Stimulated activated CD4-positive, alpha-beta T cell treated with anti-CD3 and anti-CD28 coated beads, Interleukin-2, amount 100 ng/mL, for 24 hours (primary cell): ENCODE measurements at places on chromosomes 11 and 22.

DNA sequence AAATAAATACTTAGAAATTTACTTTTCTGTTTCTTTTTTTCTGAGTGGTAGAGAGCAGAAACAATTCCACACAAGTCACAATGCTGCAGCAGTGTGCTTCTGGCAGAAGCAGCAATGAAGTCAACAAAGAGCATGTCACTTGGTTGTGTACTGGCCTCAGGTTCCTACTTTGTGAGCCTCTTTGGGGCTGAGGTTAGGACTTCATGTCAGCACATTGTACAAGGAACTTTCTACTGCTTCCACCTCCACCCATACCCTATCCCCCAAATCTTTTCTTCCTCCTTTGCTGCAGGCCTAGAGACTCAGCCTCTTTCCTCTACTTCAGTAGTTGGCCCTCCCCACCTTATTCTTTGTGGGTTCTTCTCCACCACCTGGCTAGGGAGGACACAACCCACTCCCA is 252.7 kb upstream of the PITPNB start:
- DNase-seq = no peak

GRCh38 chr11:71330349-71330748 is 78.0 kb upstream of the SHANK2 start:
- DNase-seq = no peak

DNA sequence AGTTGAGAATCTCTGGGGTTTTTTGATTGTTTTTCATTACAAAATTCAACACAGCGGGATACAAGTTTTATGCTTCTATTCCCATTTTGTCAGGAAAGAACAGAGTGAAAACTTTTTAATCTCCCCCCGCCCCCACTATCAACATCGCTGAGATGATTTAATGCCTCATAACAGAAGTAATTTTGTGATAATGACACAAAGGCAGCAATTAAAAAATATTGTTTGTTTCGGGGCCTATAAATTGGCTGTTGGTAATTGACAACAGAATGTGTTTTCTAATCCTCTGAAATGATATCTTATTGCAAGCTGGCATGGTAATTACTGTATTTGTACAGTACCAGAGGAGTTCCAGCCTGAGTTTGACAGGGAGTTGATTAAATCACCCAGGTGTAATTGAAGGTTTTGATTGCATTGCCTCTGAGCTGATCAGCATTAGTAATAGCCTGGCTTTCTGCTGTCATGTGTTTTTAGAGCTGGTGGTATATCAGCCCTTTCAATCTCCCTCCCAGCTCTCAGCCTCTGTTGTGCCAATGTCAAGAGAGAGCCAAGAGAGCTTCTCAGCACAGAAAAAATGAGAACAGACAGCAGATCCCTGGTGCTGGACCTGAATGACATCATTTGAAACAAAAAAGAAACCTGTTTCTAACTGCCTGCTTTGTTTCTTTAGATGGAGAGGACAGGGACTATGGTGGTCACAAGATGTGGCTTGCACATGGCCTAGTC is 265.1 kb downstream of the FAM76B start:
- no peak for DNase-seq

DNA sequence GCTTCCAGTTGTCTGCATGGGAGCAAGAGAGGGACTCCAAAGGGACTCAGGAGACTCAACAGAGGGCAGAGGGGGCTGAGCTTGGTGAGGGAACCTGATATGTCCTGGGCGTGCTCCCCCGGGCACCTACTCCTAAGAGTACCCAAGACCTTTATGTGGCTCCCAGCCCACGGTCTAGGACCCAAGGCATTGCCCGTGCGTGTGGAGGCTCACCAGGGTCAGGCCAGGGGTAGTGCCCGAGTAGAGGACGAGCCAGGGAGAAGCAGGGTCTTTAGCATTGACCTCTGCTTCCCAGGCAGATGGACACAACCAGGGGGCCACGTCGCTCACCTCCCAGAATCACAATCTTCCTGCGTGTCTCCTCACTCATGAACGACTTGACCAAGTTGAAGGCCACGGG is 13.4 kb downstream of the SEC14L4 start:
- DNase-seq = no peak

DNA sequence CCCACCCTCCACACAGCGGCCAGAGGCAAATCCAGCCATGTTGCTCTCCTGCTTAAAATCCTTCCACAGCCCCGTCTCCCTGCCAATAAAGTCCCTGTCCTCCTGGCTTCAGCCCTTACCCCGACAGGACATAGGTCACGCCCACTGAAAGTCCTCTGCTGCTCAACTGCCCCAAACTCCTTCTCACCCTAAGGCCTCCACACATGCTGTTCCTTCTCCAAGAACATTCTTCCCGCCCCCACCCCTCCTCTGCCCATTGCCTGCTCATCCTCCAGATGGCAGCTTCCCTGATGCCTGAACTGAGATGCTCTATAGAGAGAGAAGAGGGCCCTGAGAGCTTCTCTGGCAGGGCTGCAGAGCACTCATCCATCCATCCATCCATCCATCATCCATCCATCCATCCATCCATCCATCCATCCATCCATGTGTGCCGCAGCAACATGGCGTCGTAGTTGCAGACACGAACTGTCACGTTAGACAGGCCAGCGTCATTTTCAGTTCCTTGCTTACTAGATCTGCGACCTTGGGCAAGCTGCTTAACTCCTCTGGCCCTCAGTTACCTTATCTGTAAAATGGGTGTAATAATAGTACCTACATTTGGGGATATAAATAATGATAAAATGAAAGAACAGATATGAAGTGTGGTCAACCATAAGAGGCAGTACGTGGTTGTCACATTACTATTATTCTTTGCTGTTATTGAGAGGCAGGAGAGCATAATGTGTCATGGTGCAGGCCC is 9.4 kb downstream of the NPTXR start:
- DNase-seq = no peak

DNA sequence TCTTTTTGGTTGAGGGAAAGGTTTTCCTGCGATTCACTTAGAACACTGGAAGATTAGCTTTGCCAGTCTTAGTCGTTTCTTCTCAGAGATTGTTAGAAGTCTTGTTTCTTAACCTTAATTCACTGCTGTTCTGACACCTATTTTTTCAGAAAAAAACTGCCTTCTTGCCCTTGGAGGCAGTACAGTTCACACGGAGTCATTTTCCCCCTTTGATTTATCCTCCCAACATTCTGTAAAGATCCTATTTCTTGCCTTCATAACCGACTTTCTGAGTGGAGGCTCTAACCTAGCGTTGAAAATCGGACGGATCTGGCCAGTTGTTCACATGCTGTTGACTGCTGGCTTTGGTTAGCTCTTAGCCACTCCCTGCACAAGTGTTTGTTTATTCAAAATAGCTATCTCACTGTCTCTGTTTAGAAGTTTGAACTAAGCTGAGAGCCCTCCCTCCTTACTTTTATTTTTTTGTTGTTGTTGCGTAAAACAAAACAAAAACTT is 737 bp downstream of the BCL2L13 start:
- peak; percentile 26 for DNase-seq

DNA sequence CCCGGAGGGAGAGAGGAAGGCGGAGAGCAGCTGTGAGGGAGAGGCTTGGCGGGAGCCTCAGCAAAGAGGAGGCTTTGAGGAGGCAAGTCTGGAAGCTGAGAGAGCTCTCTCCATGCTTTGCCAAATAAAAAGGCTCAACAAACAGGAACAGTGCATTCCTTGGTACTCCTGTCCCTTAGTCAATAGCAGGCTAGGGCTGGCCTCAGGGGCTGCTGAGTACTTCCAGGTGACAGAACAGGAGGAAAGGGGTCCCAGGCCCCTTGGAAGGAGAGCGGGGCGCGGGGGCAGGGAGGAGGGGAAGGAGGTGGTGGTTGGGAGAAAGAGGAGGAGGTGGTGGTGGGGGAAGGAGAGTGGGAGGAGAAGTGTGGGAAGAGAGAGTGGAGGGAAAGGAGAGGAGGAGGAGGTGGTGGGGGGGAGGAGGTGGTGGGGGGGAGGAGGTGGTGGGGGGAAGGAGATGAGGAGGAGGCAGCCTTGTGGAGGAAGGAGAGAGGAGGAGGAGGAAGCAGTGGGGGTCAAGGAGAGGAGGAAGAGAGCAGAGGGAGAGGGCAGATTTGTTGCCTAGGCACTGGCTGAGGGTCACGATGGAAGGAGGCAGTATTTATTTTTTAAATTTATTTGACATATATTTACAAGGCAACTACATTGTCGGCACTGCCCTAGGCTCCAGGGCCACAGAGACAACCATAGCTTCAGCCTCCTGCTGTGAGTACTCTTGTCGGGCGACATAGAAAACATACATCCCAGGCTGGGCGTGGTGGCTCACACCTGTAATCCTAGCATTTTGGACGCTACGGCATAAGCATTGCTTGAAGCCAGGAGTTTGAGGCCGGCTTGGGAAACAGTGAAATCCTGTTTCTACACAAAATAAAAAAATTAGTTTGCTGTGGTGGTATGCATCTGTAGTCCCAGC is 74.2 kb upstream of the ZBED5 start:
- DNase-seq = no peak

DNA sequence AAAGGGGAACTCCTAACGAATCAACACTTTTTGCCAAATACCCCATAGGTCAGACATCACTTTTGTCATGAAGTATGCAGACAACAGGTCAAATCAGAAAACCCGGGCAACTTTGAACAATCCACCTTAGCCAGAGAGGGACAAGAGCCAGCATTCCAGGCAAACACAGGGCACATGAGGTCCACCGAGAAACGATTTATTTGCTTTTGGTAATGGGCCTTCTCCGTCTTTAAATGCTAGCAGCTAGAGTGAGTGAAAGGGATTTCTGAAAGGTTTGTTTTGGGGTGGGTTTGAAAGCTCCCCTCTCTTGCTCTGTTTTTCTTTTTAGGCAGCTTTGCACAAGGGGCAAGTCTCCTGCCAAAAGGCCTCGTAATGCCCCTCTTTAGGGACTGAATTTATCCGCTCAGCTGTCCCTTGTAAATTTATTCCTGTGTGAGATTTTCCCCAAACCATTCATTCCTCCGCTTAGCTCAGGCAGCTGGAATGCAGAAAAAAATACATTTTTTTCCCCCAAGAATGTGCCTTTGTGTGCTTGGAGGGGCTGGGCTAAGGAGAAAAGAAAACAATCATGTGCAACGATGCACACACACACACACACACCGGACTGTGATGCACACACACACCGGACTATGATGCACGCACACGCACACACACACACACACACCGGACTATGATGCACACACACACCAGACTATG is 196.9 kb downstream of the SNX19 start:
- no peak for DNase-seq

DNA sequence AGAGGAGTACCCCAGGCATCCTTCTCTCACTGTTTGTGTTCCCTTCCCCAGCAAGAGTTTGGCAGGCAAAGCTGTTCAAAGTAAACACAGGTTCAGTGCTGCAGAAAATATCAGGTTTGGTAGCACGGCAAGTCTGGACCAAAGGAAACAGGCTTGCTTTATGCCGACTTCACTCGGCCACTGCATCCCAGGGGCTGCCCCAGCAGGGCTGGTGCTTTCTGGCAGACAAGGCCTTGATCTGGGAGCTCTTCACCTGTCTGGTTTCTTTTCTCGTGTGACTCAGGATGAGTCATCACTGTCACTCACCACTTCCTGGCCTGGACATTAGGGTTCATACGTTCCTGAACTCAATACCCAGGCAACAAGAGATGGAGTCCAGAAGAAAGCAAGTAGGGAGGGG is 52.6 kb upstream of the NAV2 start:
- DNase-seq = peak; percentile 2

DNA sequence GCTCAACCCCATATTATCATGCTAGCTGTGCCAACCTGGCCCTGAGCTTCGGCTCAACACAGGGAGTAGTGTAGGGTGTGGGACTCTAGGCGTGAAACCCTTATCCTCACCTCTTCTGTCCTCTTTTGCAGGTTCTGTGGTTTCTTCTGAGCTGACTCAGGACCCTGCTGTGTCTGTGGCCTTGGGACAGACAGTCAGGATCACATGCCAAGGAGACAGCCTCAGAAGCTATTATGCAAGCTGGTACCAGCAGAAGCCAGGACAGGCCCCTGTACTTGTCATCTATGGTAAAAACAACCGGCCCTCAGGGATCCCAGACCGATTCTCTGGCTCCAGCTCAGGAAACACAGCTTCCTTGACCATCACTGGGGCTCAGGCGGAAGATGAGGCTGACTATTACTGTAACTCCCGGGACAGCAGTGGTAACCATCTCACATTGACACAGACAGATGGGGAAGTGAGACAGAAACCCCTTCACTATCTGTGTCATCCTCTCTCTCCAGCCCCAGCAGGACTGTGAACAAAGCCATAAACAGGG is 76.4 kb downstream of the GGTLC2 start:
- DNase-seq = no peak

DNA sequence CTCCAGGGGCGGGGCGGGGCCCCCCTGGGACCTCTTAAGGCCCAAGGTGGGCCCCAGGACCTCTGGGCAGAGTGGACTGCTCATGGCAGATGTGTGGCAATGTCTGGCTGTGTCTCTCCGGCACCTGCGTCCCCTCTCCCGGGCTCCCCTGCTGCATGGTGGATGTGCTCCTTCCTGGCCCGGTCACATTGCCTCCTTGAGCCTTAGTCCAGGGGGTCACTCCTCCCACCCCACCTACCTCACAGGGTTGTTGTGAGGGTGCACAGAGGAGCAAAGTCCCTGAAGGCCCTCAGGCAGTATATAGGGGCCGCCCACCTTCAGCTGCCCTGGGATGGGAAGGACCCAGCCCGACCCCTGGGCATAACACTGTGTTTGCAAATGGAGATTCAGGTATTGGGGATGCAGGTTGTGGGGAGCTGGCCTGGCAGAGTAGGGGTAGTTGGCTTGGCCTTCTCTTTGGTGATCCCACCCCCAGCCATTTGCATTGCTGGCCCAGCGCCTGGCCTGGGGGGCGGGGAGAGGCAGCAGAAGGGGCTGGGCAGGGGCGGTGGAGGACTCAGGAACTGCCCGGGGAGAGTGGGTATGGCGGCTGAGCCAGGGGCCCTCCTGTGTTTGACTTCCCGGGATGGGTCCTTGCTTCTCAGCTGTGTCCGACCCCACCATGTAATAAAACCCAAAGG is 11.3 kb downstream of the KCTD17 start:
- DNase-seq = no peak

DNA sequence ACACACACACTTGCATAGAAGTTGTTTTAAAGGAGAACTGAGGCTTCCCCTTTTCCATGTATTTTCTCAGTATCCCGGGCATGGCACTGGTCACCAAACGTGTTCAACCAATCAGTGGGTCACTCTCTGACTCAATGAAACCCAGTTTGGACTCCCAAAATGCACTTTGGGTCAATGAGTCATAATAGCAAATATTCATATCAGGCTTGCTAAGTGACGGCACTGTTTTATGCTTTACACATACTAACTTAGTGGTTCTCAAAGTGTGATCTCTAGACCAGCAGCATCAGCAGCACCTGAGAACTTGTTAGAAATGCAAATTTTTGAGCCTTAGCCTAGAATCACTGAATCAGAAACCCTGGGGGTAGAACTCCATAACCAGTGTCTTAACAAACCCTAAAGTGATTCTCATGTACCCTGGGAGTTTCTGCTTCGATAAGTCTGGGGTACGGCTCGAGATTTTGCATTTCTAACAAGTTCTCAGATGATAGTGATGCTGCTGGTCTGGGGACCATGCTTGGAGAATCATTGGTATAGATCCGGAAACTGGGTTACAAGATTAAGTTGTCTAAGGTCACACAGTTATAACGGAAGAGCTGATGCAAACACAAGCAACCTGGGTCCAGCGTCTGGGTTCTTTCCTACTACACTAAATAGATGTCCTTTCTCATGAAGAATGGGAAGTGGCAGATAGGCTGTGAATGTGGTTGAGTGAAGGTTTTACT is 35.6 kb downstream of the ETS1 start:
- DNase-seq = peak; percentile 21

GRCh38 chr11:19311308-19312030 is 70.7 kb upstream of the E2F8 start:
- peak; percentile 44 for DNase-seq

- DNase-seq = no peak
Measured at GRCh38 chr11:1005928-1006327, 30.6 kb downstream of the MUC6 start.

GRCh38 chr11:365831-366230 is 3.5 kb upstream of the B4GALNT4 start:
- DNase-seq = no peak
